ENCODE measurements at places on chromosomes 16 and 17.

GRCh38 chr16:70512456-70512855 is 10.9 kb downstream of the COG4 start:
- peak; percentile 60 for DNase-seq

DNA sequence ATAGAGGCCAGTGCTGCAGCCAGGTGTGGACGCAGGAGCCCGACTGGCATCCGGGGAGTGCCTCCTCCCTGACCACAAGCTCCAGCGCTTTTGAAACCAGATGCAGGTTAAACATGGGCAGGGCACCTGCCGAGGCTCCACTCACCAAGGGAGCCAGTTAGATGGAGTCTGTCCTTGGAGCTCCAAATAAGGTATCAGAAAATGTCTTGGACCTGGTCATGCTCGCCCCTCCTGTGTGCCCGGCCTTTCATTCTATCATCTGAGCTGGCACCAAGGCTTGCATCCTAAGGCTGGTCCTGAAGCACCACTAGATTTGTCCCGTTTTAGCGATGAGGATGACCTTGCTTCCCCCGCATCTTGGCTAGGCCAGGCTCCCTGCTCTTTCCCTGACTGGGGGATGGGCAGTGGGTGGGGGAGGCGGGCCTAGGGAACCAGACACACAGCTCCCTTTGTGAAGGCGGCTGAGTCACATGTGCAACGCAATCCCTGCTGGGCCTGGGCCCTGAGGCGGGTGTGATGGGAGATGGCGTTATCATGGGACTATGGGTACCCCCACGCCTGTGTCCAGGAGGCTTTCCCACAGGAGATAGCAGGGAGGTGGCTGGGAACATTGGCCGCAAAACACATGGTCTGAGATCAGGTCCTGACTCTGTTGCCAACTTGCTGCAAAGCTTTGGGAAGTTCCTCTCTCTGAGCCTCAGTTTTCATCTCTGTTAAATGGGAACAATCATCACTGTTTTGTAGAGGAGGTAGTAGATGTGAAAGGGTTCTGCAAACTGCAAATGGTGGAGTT is 5.0 kb upstream of the ADGRG1 start:
- DNase-seq, result peak; percentile 85

DNA sequence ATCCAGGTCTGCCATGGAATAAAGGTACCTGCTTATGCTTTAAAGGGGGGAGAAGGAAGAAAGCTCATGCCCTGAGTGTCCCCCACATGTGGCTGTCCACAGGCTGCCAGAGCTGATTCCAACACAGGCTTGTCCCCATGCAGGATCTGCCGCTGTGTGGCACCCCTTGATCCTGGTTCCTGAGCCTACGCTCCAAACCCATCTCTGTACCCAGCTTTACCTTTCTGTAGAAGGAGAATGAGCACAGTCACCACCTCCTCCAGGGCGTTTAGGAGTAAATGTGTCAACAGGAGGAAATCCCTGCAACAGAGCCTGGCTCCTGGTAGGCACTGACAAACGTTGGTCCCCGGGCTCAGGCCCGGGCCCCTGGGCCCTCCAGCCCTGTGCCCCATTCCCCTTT is 175.6 kb downstream of the RBFOX3 start:
- no peak for DNase-seq

DNA sequence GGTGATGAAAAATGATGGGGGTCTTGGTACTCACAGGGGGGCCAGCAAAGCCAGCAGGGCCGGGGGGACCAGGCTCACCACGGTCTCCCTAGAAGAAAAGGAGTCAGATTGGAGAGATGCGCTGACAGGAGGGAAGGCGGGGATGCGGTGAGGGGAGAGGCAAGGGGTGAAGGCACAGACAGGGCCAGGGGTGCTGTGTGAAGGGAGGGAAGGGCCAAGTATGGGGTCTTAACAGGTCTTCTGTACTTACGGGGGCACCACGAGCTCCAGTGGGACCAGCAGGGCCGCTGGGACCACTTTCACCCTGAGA is 11.2 kb downstream of the COL1A1 start:
- no peak for DNase-seq

GRCh38 chr16:55214974-55215494 is 109.0 kb upstream of the IRX6 start:
- DNase-seq, result no peak

DNA sequence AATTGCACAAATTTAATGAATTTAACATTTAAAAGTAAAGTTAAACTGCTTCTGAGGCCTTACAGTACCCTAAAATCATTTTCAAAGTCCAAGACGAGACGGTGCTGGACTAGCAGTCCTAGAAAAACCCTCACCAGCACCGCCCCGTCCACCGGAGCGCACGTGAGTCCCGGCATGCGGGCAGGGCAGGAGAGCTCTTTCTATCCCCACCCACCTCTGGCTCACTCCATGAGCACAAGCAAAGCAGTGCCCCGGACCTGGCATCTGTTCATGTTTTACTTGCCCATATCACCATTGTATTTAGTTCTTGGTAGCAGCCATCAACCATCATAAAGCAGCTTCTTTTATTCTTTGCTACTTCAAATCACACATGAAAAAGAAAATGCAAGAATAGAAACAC is 41.7 kb downstream of the ANKRD11 start:
- no peak for DNase-seq

- DNase-seq, result no peak
These were observed 52.5 kb upstream of the B4GALNT2 start for GRCh38 chr17:49079840-49080663.

- no peak for DNase-seq
These were observed 11.9 kb upstream of the GLIS2 start for GRCh38 chr16:4303973-4304372.

GRCh38 chr17:30970831-30971567 is at the start of gene RNF135:
TSS of gene RNF135 (plus strand) at chr17:30971039. CDS start at chr17:30971074, 35 bp downstream.
- DNase-seq, result peak; percentile 88

- peak; percentile 88 for DNase-seq
These were observed 2.3 kb downstream of the SOX15 start for GRCh38 chr17:7587420-7588151.

All from cardiac fibroblast (primary cell).